ENCODE measurements at places on chromosomes 12 and 14.

DNA sequence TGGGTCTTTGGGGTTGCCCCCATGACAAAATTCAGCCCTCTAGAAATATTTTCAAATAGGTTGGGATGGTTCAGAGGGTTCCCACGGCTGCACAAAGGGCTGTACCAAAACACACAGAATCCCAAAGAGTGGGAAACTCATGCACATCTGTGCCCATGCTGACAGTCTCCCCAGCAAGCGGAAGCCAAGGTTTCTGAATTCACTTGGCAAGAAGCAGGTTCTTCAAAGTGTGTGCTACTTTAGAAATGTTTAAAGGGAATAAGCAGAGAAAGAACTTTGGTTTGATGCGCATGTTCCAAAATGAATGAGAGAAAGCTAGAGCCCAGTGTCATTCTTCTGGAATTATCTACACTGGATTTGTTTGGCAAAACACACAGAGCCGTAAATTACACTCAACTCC lies 46.7 kb downstream of the FOXN3 start:
- no peak for DNase-seq

DNA sequence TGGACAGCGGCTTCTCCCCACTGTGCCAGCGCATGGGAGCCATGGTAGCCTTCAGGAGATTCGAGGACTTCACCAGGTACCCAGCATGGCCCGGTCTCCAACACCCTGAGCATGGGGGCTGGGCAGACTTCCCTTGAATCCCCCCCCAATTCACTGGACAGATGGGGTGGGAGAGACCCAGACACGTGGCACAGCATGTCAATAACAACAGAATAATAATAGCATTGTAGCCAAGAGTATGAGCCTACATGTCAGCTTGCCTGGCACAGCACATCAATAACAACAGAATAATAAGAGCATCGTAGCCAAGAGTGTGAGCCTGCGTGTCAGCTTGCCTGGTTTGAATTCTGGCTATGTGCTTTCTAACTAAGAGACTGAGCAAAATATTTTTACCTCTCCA lies 76.4 kb downstream of the FOXN4 start:
- DNase-seq, result no peak

DNA sequence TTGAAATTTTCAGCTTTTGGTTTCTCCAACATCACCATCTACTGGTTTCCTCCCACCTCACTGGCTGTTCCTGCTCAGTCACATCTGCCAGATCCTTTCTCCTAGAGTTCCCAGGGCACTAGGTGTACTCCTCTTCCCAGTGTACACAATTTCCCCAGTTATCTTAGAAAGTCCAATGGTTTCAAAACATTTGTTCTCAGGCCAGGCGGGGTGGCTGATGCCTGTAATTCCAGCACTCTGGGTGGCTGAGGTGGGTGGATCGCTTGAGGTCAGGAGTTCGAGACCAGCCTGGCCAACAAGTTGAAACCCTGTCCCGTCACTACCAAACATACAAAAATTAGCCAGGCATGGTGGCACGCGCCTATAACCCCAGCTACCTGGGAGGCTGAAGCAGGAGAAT lies 60.7 kb downstream of the SPPL3 start:
- DNase-seq, result no peak

DNA sequence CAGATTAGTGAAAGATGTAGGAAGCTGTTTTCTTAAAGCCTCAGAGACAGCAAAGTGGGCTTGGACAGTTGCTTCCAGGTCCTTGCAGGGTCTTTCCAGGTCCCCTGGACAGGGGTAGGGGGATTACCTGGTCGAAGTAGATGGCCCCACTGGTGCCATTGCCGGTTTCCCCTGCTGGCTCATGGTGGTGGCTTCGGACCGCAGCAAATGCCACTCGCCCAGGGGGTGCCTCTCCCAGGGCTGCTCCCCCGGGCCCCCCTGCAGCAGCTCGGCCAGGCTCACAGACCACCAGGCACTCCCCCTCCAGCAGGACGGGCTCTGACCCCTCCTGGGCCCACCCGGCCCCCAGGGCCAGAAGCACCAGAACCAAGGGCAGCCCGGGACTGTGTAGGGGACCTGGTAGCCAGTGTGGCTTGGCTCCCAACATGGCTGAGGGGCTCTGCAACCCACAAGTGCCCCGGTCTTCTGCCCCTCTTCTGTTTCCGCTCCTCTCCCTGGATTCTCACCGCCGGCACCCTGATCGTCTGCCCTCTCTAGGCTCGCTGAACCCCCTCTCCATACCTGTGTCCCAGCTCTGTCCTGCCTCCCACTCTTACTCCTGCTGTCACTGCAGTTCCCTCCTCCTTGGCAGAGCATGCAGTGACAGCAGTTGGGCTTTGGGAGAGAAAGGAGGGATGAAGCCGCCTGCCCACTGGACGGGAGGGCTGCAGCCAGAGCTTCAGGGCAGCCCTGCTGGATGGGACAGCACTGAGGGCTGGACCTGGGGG lies 657 bp downstream of the CBLN3 start:
- DNase-seq, result no peak

GRCh38 chr14:68244262-68244980 lies 424.8 kb downstream of the RAD51B start:
- DNase-seq, result no peak

Data from fibroblast of skin of abdomen (primary cell).